Foreskin melanocyte (primary cell): ENCODE measurements at places on chromosomes 1 and 21.

- no peak for DNase-seq
These were observed 16.7 kb downstream of the CNR2 start for GRCh38 chr1:23896491-23896890.

DNA sequence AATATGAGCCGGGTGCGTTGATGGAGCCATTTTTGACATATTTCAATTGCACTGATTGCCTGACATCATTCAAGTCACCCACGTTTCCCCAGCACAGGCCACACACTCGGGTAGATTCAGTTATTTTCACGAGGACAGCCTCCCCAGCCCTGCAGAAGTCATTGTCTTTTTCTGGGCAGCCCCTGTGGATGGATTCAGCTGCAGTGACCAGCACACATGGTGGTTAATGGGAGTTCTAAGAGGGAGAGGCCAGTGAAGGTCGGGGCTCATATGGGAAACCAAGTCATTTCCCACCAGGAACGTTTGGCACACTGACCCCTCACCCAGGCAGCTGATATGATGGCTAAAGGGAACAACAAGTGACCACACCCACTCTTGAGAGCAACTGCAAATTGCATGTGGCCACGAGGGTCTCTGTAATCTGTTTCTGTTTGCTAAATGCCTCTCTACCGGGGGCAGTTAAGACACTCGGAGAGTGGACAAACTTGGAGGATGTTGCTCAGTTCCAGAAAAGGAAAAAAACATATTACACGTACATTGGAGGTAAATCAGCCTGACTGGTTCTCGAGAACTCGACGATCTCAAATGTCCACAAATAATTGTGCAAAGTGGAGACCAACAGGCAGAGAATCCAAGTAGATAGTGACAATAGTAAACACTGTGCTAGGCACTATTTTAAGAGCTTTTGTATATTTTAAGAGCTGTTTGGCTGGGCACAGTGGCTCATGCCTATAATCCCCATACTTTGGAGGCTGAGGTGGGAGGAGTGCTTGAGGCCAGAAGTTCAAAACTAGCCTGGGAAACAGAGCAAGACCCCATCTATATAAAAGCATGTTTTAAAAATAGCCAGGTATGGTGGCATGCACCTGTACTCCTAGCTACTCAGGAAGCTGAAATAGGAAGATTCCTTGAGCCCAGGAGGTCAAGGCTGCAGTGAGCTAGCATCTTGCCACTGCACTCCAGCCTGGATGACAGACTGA lies 167.2 kb upstream of the IRF2BP2 start:
- DNase-seq: no peak

DNA sequence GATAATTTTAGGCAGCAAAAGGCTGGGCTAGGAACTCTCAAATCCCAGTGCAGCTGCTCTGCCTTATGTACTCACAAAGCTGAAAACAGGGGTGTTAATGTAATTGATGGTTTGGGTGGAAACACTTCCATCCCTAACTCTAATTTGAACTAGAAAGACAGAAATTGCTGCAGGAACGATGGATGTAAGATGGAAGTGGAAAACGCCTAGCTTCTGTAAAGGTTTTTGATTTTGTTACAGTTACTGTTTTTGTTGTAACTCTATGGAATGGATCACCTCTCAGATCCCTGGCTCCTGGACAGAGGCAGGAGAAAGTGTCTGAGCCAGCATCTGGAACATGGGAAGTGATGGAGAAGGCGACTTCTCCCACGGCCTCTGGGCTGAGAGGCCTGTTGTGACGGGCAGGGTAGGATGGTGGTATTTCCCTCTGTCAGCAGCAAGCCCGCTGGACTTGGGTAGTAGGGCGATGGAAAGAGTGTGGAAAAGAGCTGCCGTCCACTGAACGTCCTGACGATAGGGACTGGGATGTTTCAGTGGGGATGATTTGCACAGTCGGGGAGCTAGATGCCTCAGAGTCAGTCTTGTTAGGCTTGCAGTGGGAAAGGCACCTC lies 1.6 kb downstream of the TRAF5 start:
- no peak for DNase-seq

- peak; percentile 37 for DNase-seq
These were observed 236.9 kb upstream of the DPYD start for GRCh38 chr1:98157524-98158313.

- DNase-seq: no peak
These were observed 11.9 kb downstream of the PTP4A2 start for GRCh38 chr1:31926252-31926651.

- DNase-seq: peak; percentile 55
These were observed 154.2 kb downstream of the RERE start for GRCh38 chr1:8663090-8663802.

GRCh38 chr1:36160949-36161485 lies 5.1 kb downstream of the MAP7D1 start:
- peak; percentile 58 for DNase-seq

DNA sequence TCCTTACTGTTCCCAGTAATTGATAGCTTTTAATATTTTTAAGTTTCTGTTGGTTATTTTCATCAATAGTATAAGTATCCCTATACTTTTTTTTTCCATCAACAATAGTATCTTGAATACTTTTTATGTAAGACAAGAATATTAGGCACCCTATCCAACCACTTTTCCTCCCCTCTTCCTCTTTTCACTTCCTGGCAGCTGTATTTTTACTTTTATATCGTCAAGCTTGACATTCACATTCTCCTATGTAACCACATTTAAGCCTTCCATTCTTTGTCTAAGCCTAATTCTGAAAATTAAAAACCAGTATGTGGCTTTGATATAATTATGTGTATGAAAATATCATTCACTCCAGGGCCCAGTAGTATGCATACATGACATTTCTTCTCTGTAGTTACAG lies 9.3 kb downstream of the TMEM39B start:
- DNase-seq: no peak

DNA sequence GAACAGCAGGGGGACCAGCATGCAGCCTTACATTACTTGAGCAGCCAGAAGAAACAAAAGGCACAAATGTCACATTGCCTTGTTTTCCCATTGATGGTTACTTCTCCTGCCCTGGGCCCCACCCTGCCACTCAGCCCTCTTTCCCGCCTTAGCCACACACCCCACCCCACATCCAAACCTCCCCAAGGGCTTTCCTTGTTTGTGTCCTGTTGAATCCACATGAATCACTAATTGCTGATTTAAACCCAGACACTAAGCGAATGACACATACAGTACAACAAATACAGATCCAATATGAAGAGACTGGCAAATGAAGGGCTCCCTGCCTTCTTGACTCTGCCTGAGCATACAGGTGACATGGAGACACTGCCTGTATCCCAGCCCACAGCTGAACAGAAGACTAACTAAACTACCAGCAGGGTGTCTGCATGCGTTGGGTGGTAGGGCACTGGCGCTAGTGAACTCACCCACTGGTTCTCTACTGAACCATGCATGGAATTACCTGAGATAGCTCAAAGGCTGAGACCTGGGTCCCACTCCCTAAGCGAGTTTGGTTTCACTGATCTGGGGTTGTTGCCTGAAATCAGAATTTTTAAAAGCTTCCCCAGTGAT lies 3.1 kb downstream of the IGSF3 start:
- no peak for DNase-seq

DNA sequence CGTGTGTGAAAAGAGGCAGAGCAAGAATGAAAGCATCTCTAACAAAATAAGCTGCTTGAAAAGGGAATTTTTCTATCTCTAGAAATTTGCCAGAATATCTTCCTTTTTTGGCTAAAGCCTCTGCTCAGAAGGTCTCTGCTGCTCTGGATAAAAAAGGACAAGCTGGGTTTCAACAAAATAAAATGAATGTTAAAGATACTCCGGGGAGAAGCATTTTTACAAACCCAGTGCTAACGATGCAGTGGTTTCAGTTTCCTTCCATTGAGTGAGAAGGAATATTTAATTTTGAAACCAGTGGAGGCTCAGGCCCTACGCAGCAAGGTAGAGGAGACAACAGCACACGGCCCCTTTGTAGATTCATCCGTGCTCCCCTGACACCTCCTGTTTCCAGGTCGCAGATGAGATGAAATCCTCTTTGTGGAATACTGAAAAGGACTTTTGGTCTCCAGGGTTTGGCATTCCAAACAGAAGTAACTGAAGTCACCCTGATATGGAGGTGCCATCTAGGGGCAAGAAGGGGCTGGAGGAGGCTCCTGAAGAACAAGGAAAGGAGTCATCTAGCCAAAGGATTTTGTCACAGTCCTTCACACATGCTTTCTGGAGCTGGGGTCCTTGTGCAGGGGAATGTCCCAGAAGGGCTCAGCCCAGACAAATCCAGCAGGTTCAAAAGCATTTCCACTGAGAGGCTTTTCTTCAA lies 65.7 kb upstream of the SYT6 start:
- no peak for DNase-seq

DNA sequence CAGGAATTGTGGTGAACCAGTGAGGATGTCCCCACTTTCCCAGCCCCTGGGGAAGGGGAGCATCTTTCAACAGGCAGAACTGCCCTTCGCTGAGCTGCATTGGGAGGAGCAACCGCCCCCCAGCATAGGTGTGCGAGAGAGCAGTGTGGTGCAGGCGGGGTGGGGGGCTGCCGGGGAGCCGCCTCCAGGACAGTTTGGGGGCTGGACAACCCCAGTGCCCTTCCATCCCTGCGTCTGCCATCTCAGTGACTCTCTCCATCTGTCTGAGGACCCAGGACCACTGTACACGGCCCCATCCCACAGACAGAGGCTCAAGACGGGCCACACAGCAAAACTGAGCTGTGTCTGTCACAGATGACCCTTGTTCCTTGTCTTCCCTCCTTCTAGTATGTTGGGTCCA lies 14.2 kb downstream of the PODN start:
- no peak for DNase-seq

DNA sequence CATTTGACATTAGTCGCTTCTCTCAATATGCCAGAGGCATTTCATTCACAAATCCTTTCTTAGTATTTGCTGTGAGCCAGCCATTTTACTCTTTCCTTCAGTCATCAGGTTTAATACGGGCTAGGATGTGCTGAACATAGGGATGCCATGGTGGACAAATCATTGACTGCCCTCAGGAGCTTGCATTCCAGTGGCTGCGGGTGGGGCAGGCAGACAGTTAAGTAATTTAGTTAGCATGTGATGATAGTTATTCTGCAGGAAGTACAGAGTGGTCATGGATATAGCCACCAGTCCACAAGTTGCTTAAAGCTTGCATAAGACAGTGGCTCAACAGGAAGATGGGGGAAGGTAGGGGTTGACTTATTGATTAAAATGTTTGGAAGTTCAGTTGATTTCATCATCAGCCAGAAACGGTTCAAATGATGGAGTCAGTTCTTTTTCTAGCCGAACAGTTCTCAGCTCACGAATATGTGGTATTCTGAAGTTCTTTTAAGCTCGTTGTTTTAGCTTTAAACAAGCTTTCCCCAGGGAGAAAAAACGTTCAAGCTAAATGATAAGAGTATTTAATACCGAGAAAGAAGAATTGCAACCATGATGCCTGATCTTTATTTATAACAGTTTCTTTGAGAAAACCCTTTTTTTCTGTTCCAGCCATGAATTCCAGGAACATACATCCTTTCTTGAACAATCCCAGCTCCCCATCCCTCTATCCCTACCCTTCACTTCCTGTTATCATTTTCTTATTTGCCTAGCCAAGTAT lies 1.4 kb downstream of the SLC22A15 start:
- peak; percentile 64 for DNase-seq

GRCh38 chr1:112938210-112938609 lies 17.8 kb downstream of the SLC16A1 start:
- no peak for DNase-seq

- DNase-seq: no peak
These were observed 100.0 kb upstream of the SLC44A3 start for GRCh38 chr1:94719926-94720793.

DNA sequence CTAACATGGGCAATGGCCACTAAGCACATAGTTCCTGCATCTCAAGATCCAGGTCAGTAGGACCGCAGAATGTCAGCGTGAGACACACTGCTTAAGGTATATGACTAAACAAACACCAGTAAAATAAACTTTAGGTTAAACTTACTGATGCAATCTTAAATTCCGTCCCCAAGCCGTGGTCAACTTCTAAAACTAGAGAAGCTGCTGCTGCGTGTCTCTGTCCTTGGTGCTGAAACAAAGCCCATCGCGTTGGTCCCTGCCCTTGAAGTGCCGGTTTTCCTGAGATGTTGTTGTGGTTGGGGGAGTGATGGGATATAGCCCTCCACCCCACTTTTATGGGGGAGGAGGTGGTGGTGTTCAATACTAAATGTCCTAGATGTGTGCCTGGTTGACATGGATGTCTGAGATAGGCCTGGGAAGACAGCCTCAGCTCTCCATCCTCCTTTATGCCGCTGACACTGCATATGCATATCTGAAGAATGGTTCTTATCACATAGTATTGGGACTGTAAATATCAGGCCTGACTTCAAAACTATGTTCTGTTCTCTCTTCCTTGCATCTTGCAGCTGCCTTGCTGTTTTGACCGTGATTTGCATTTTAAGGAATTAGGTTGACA lies 72.0 kb upstream of the KCNA3 start:
- DNase-seq: peak; percentile 31

GRCh38 chr1:91806769-91807700 lies 78.9 kb downstream of the TGFBR3 start:
- DNase-seq: no peak

DNA sequence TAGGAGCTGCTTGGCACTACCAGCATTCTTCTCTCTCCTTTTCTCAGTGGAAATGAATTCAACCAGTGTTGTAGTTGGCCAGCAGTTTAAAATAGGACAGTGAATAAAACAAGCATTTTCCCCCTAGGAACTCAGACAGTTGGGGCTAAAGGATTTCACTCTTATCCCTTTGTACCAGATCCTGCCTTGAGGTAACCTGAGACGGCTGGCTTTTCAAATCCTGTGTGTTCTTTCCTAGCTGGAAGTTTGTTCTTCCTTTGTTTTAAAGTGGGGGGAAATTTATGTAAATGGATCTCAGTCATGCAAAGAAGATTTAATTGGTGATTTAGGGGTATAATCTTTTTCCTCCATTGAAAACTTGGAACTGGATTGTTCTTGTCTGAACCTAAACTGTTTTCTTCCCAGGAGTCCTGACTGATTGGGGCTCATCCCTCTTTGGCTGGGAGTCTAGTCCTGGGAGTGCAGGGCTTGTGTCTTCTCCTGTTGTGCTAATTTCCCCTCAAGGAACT lies 23.3 kb downstream of the ZP4 start:
- DNase-seq: no peak

- DNase-seq: no peak
These were observed 17.7 kb downstream of the CLDN17 start for GRCh38 chr21:30148906-30149305.
